Activated CD4-positive, alpha-beta T cell treated with anti-CD3 and anti-CD28 coated beads for 48 hours (primary cell): ENCODE measurements at places on chromosomes 3 and 15.
A peak's percentile ranks its signal among the peaks of the same experiment; 100 is the strongest.

DNA sequence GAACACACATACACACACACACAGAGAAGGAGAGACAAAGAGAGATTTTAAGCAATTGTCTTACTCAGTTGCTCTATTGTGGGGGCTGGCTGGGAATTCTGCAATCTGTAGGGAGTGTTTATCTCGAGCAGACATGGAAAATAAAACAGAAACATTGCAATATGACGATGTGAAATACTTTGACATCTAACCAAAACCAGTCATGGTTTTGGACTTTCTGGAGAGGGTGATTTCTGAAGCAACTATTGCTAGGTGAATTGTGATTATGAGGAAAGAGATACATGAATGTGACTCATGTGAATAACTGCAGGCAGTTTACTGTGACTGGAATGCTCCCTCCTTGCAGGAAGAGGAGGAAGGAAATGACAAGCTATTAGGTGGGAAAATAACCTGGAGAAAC lies 12.3 kb upstream of the PHLDB2 start:
- no peak for DNase-seq

- no peak for DNase-seq
These were observed 11.5 kb upstream of the DNAJC13 start for GRCh38 chr3:132405609-132406299.

- no peak for DNase-seq
These were observed 127.3 kb upstream of the MRPL3 start for GRCh38 chr3:131630097-131630496.

DNA sequence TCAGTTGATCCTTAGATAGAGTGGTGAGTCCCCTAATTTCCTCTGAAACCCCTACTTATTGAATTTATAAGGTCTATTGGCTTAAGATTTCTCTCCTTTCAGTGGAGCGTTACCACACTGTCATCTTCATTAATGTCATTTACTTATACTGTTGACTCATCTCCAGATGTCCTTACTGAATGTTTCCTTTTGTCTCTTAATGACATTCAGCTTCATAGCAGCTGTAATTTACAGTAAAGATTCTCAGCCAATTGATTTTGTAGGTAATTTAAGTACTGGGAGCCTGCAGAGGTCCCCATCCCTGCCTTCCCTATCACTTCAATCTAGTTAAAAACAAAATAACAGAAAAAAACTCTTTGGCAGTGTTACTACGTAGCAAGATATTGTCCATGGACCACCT lies 18.8 kb downstream of the STX19 start:
- no peak for DNase-seq

DNA sequence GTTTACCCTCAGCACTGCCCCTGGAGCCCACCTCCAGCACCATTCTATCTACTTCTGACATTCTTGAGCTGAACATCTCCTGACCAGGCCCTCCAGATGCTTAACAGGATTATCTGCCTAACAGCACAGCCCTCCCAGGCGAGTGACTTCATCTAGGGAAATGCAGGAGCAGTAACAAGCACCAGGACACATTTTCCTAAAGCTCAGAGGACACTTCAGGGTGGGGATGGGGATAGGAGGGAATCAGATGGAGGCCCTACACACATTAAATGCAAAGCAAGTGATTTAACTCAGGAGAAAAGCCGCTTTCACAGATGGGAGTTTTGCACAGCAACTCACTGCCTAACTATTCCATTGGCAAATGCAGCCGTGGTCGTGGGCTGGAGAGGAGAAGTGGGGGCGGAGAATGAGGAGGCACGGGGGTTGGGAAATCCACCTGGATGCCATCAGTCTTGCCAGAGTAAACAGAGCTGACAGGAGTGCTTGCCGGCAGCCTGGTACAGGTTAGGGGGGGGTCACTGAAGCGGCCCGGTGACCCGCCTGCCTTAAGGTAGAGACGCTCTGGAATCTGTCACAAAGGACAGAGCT lies 21.3 kb upstream of the BNC1 start:
- DNase-seq, result no peak

- peak; percentile 34 for DNase-seq
These were observed 31.8 kb downstream of the IRAK2 start for GRCh38 chr3:10196389-10197052.

- DNase-seq, result no peak
These were observed 218.3 kb downstream of the CTNNB1 start for GRCh38 chr3:41417574-41417973.
